ENCODE measurements at places on chromosomes 11 and 22.

DNA sequence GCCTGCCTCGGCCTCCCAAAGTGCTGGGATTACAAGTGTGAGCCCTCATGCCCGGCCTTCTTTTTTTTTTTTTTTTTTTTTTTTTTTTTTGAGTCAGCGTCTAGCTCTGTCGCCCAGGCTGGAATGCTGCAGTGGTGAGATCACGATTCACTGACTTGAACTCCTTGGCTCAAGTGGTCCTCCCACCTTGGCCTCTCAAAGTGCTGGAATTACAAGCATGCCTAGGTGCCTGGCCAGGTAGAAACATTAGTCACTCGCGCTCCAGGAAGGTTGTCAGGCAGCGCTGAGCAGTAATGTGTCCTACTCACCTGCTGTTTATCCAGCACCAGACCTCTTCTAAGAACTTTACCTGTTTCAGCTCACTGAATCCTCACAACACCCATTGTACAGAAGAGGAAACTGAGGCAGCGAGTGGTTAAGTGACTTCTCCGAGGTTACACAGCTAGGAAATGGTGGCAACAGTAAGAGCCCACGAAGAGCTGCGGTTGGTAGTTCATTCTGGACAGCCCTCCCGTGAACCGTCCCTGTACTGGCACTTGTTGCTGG, 496 bp upstream of the CST6 start:
- peak overlapping the region; percentile 63 for H3K27ac ChIP-seq
- H3K4me1 ChIP-seq: peaks cover 29% of the 10 kb centered on the region
- peak; percentile 87 for DNase-seq
- peaks cover 43% of the 10 kb centered on the region for H3K36me3 ChIP-seq
- no peaks in the 10 kb centered on the region for H3K27me3 ChIP-seq
- H3K4me3 ChIP-seq: peak overlapping the region; percentile 57

DNA sequence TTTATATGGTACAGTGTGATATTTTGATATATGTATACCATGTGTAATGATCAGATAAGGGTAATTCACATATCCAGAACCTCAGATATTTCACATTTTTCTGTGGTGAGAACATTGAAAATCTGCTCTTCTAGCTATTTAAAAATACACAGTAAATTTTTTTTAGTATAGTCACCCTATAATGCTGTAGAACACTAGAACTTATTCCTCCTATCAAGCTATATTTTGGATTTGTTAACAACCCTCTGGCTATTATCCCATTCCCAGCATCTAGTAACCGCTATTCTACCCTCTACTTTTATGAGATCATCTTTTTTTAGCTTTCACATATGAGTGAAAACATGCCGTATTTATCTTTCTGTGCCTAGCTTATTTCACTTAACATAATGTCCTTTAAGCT, 65.5 kb upstream of the SYT9 start:
- no peaks in the 10 kb centered on the region for H3K27me3 ChIP-seq
- H3K4me1 ChIP-seq: no peaks in the 10 kb centered on the region
- H3K36me3 ChIP-seq: no peaks in the 10 kb centered on the region
- H3K4me3 ChIP-seq: no peak overlapping the region
- no peak for DNase-seq
- H3K27ac ChIP-seq: no peak overlapping the region

GRCh38 chr11:3803726-3804495, 4.4 kb upstream of the PGAP2 start:
- no peaks in the 10 kb centered on the region for H3K4me1 ChIP-seq
- H3K27ac ChIP-seq: no peak overlapping the region
- peaks cover 14% of the 10 kb centered on the region for H3K36me3 ChIP-seq
- no peak for DNase-seq
- no peaks in the 10 kb centered on the region for H3K27me3 ChIP-seq

- no peak overlapping the region for H3K4me3 ChIP-seq
- no peak overlapping the region for H3K27ac ChIP-seq
- DNase-seq: no peak
- H3K36me3 ChIP-seq: peaks cover 12% of the 10 kb centered on the region
- peaks cover 9% of the 10 kb centered on the region for H3K4me1 ChIP-seq
These were observed 4.9 kb downstream of the CRY2 start for GRCh38 chr11:45852018-45852711.

Data from Calu3 (cell line).